H9 (cell line): ENCODE measurements at places on chromosomes 16 and 17. TPM values are rescaled to one million over a fixed set of nuclear protein-coding genes. Genes with fewer than 3 reads are reported as not detected.

The CACNG3 gene
- not detected in 2 replicates for total RNA-seq

The CD7 gene
- 0.22 and 0.35 TPM in 2 replicates for total RNA-seq

The CCDC200 gene
- not detected in 2 replicates for total RNA-seq

The SPIRE2 gene
- 6.7 and 6.9 TPM in 2 replicates for total RNA-seq

The CCDC43 gene
- 34.1 and 34.3 TPM in 2 replicates for total RNA-seq

The CCDC78 gene
- total RNA-seq, result 12.1 TPM in 2 replicates

The KDM6B gene
- 26.7 and 28.9 TPM in 2 replicates for total RNA-seq

The ATXN1L gene
- 30.1 and 30.3 TPM in 2 replicates for total RNA-seq

The RETREG3 gene
- total RNA-seq, result 47.3 and 51.1 TPM in 2 replicates

The SHCBP1 gene
- total RNA-seq, result 16.6 and 17.2 TPM in 2 replicates

The SLC47A2 gene
- not detected in 2 replicates for total RNA-seq

The RPL19 gene
- 2,038 and 2,051 TPM in 2 replicates for total RNA-seq

The TRIM47 gene
- 5.5 and 6.9 TPM in 2 replicates for total RNA-seq

The CCL5 gene
- not detected in 2 replicates for total RNA-seq

The TBC1D3C gene
- total RNA-seq, result not detected in 2 replicates

The PERCC1 gene
- total RNA-seq, result not detected in 2 replicates

The DNASE1L2 gene
- 2.5 TPM in 2 replicates for total RNA-seq

The ITGB4 gene
- total RNA-seq, result 3.9 and 5.3 TPM in 2 replicates

The TBC1D16 gene
- 82.7 and 85.8 TPM in 2 replicates for total RNA-seq

The FBXO39 gene
- not detected in 2 replicates for total RNA-seq

The CCL8 gene
- not detected in 2 replicates for total RNA-seq

The SNX20 gene
- not detected in 2 replicates for total RNA-seq

The RAP1GAP2 gene
- 32.2 and 33.8 TPM in 2 replicates for total RNA-seq

The RNF135 gene
- total RNA-seq, result 8.0 TPM in 2 replicates

The PHF23 gene
- total RNA-seq, result 105 and 110 TPM in 2 replicates

The ABCA5 gene
- total RNA-seq, result 4.0 and 4.5 TPM in 2 replicates

The FA2H gene
- 25.1 and 26.6 TPM in 2 replicates for total RNA-seq

The PCYT2 gene
- total RNA-seq, result 24.5 and 24.9 TPM in 2 replicates

The KRTAP4-1 gene
- total RNA-seq, result not detected in 2 replicates

The HSF5 gene
- total RNA-seq, result not detected in 2 replicates

The NOTUM gene
- 2.0 and 2.1 TPM in 2 replicates for total RNA-seq

The CAVIN1 gene
- 65.2 and 70.0 TPM in 2 replicates for total RNA-seq

The PTGES3L gene
- total RNA-seq, result 4.0 and 4.2 TPM in 2 replicates

The LPCAT2 gene
- 2.5 and 2.8 TPM in 2 replicates for total RNA-seq

The CLEC3A gene
- not detected in 2 replicates for total RNA-seq

The TMEM92 gene
- total RNA-seq, result 10.9 and 11.2 TPM in 2 replicates
